GM06990 (cell line): ENCODE measurements at places on chromosomes 1 and 21.
A peak's percentile ranks its signal among the peaks of the same experiment; 100 is the strongest.

- no peak for DNase-seq
These were observed 5.1 kb downstream of the ECHDC2 start for GRCh38 chr1:52916241-52916975.

- no peak for DNase-seq
These were observed 68.3 kb upstream of the GCLM start for GRCh38 chr1:93977598-93977945.

- DNase-seq = no peak
These were observed 5.9 kb upstream of the PAFAH2 start for GRCh38 chr1:26003756-26004155.

DNA sequence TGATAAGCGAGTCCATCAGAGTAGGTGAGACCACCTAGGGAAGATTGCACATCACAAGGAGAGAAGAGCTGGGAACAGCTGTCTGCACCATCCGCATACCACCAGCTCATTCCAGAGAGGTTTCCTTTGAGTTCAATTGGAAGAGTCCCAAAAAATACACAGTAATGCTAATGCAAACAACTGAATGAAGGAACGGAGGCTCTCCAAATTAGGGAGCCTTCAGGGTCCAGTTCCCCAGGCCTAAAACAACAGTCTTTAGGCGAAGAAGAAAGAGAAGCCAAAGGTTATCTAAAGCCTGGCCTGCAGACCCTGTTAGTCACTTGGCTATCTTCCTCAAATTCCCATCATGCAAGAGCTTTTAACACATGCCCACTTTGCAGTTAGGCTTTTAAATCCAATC, 246.4 kb downstream of the PBX1 start:
- no peak for DNase-seq

DNA sequence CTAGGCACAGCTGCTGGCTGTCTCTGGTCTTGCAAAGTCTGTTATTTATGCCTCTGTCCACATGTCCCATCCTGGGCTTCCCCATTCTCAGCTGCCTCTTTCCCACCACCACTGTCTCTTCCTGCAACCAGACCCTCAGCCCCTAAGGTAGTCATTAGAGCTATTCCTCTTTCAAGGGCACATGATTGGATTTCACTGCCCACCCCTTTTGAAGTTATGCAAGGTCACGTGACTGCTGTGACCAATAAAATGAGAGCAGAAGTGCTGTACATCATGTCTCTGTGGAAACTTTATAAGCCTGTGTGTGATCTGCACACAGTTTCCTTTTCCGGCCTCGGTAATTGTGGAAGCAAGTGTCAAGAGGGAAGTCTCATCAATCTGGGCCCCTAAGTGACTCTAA, 136.6 kb upstream of the HMGB4 start:
- DNase-seq = no peak

GRCh38 chr1:75334876-75335389, 200.7 kb downstream of the LHX8 start:
- DNase-seq = no peak

DNA sequence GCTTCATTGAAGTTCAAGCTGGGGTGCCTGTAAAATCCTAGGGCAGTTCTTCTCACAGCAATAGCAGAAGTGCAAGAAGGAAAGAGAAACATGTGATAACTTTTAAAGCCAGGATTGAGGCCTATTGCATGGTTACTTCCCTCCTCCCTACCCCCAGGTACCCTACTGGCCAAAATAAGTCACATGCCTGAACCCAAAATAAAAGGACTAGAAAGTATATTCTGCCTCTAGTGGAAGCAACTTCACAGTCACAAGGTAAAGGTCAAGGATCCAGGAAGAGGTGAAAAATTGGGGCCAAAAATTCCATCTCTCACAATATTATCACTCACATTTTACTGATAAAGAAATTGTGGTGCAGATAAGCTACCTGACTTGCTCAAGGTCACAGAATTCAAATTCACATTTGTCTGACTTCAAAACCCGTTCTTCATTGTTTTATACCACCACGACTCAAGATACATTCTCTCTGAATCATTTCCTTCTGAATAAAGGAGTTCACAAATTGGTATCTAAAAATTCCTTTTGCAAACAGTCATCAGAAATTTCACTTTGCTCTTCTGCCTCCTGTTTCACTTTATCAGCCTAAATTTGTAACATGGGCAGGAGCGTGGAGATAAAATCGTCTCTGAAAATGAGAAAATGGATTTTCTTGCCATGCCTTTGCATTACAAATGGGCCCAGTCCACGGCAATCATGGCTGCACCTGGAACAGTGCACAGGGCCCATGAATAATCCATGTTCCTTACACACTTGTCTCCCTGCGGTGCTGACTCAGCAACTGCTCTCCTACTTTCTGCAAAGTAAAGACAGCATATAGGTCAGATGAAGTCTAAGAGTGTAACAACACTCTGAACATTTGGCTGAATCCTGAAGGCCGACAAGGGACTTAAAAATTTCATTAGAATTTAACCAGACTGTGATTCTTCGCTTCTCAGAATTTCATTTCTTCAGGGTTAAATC, 485.3 kb upstream of the NFIA start:
- no peak for DNase-seq

DNA sequence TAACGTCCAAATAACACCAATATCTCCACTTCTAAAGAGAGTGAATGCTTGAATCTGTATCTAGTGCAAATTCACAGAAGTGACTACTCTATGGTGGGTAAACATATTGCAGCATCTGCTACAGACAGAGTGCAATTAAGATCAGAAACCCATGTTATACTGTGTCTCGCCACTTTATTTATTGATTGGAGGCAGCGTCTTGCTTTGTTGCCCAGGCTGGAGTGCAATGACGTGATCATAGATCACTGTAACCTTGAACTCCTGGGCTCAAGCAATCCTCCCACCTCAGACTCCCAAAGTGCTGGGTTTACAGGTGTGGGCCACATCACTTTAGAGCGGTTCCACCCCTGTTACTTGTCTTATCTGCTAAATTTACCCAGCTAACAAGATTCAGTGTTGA, 57.0 kb downstream of the HLCS start:
- DNase-seq = no peak

GRCh38 chr1:32754317-32755097, 51.9 kb upstream of the SYNC start:
- DNase-seq = no peak

GRCh38 chr1:15277447-15277838, 30.4 kb downstream of the FHAD1 start:
- no peak for DNase-seq

DNA sequence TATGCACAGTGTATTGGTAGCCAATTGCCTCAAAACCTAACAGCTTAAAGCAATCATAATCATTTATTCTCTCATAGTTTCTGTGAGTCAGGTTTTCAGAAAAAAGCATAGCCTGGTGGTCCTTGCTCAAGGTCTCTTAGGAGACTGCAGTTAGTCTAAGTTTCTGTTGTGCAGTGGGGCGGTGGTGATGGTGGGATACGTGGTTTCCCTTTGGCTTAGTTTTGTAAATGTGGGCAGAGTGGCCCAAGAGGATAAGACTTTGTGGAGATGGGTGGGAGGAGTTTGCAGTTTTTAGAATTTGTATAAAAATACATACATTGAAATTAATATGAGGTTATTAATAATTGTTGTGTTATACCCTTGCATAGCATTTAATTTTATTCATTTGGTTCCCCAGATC, 68.6 kb downstream of the NOS1AP start:
- DNase-seq = no peak

- no peak for DNase-seq
These were observed 66.1 kb downstream of the UBE2U start for GRCh38 chr1:64269558-64269884.

GRCh38 chr1:204829133-204829825, 41.4 kb upstream of the NFASC start:
- DNase-seq = no peak

- no peak for DNase-seq
These were observed 301.3 kb downstream of the SIPA1L2 start for GRCh38 chr1:232328486-232329102.

GRCh38 chr1:159430985-159431384, 1.0 kb upstream of the OR10J4 start:
- no peak for DNase-seq

- DNase-seq = no peak
These were observed 76.5 kb downstream of the S1PR1 start for GRCh38 chr1:101313356-101313755.

GRCh38 chr1:32539584-32540571, 651 bp downstream of the ZBTB8A start:
- DNase-seq = peak; percentile 49

DNA sequence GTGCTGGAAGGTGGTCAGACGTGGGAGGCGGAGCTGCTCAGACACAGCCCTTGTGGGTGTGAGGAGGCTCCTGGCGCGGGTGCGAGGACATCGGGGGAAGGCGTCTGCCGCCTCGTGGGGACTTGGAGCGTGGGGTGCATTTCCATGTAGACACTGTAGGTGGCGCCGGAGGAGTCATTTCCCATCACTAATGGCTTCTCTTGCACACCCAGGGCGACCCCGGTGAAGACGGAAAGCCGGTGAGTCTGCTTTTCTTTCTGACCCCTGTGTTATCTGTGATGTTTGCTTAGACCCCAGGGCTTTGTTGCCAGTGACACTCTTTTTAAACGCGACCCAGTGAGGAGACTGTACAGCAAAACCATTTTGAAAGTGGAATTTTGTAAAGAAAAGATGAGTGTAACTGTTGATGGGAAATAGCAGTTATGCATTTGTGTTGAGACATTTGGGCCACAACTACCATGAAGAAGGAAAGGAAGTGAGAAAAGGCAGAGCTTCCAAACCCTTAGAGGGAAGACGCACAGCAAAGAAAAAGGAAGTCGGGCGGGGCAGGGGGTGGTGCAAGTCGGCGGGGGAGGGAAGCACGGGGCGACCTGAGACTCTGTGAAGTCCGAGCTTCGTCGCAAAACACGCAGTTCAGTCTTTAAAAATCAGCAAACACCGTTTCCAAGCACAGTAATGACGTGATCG, 64.0 kb downstream of the SLC19A1 start:
- DNase-seq = no peak

- peak; percentile 33 for DNase-seq
These were observed at the start of gene KDF1 for GRCh38 chr1:26959722-26960624. Gene KDF1, minus strand, starts transcription at chr1:26960468. Its CDS starts 8,088 bp downstream, at chr1:26952380.

- DNase-seq = no peak
These were observed 80.3 kb downstream of the TTC3 start for GRCh38 chr21:37153196-37153934.

GRCh38 chr1:18730321-18730720, 99.7 kb downstream of the PAX7 start:
- no peak for DNase-seq

DNA sequence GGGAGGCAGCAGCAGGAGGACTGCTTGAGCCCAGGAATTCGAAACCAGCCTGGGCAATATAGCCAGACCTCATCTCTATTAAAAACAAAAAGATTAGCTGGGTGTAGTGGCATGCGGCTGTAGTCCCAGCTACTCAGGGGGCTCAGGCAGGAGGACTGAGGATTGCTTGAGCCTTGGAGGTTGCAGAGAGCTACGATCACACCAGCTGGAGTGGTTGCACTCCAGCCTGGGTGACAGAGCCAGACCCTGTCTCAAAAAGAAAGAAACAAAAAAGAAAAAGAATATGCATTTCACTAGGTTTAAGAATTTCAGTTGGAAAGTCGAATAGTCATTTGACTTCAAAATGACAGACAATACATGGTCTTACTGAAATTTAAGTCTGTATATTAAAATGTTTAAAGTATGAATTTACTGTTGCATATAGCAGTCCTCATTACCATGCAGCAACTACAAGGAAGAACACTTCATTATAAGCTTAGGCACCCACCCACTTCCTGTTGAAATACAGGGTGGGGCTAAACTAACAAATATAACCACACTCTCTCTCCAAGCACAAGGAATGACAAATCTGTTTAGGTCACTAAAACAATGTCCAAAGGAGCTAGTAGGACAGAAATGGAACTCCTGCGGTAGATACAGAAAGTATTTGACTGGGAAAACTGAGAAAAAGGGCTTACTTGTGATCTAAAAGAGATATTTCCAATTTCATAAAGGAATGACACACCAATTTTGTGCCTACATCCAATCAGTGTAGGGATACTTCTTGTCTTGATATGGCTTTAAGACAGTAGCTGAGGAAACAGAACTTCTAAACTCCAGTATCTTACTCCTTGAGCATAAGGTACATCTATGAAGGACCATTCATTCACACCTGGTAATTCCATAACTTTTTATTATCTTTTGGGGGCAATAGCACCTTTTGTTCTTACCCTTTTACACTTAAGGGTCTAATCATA, 44.1 kb downstream of the GPR3 start:
- DNase-seq = no peak

- no peak for DNase-seq
These were observed 64.4 kb upstream of the PTGFR start for GRCh38 chr1:78426408-78426807.

DNA sequence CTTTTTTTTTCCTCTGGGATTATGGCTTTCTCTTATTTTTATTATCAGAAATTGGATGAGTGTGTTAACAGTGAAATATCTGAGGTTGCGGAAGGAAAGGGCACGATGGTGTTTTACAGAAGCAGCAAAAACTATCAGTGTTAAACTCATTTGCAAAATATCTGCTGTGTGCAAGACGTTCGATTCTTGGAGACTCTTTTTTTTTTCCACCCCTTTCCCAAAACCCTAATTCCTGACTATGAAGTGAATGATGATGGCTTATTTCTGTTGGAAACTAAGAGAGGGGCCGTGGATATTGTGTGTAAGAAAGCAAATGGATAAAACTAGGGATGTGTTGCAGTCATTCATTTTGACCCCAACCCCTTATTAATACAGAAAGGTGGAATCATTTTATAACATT, 677 bp downstream of the NCAM2 start:
- no peak for DNase-seq

DNA sequence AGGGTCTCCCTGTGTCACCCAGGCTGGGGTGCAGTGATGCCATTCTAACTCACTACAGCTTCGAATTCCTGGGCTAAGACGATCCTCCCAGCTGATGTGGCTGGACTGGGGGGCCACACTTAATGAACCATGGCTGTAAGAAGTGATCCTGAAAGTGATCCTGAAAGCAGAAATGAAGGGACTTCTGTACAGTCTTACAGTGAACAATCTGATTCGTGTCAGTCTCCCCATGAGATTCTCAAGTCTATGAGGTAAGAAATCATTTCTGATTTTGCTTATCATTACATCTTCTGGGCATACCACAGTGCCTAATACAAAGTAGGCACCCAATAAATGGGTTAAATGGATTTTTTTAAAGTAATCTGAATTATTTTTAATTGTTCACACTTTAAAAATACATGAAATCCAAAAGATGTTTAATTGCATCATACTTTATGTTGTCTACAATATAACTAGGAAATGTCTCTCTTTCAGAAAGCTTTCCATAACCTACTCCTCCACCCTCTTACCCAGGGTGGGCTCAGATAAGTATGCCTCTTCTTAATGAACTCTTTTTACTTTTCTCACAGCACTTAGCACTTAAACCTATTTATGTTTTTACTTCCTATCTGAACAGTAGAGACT, 21.5 kb downstream of the TUT4 start:
- DNase-seq = no peak

DNA sequence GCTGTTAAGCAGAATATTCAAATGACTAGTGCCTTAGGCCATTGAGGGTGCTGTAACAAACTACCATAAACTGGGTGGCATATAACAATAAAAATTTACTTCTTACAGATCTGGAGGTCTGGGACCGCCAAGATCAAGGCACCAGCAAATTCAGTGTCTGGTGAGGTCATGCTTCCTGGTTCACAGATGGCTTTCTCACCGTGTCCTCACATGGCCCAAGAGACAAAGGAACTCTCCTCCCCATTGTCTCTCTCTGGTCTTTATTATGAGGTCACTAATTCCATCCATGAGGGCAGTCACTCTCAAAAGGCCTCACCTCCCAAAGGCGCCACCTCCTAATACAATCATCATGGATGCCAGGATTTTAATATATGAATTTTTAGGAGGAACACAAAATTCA, 127.3 kb downstream of the GABPA start:
- DNase-seq = no peak

- DNase-seq = no peak
These were observed 39.0 kb upstream of the GRIK3 start for GRCh38 chr1:37073152-37073853.
